ENCODE measurements at places on chromosomes 13 and 19.

DNA sequence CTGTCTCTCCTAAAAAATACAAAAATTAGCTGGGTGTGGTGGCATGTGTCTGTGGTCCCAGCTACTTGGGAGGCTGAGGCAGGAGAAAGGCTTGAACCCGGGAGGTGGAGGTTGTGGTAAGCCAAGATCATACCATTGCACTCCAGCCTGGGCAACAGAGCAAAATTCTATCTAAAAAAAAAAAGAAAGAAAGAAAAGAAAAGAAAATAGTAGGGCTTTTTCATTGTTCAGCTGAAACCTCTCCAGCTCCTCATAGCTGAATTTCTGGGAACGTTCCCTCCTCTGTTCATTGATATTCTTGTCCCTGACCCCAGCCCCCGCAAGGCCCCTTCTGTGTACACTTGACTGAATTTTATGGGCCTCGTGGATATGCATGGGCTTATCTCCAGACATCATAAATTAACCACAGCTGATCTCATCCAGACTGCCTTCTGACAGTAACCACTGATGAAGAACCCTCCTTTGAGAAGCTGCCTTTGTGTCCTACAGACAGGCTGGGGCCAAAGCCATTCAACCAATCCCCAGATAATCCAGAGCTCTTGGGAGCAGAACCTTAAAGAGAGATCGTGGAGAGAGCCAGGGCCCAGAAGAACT, at the start of gene ELSPBP1:
Gene ELSPBP1, plus strand, starts transcription at position 424 of the 594 bp plus-strand sequence. CDS start 14,036 bp downstream, outside the sequence.
- DNase-seq: no peak

DNA sequence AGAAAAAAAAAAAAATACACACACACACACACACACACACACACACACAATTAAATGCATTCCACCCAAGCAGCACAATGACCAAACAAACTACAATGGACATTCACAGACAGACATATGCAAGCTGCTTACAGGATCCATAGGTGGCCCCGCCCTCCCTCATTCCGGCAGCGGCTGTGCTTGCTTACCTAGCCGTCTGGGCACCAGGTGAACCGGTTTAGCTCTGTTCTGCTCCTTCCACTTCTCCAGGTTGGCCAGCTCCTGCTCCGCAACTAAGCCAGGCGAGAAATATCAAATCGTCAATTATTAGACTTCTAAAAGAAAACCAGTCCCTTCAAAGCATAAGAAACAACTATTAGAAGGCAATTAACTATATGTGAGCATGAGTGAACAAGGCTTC, 23.1 kb downstream of the EPSTI1 start:
- no peak for DNase-seq

DNA sequence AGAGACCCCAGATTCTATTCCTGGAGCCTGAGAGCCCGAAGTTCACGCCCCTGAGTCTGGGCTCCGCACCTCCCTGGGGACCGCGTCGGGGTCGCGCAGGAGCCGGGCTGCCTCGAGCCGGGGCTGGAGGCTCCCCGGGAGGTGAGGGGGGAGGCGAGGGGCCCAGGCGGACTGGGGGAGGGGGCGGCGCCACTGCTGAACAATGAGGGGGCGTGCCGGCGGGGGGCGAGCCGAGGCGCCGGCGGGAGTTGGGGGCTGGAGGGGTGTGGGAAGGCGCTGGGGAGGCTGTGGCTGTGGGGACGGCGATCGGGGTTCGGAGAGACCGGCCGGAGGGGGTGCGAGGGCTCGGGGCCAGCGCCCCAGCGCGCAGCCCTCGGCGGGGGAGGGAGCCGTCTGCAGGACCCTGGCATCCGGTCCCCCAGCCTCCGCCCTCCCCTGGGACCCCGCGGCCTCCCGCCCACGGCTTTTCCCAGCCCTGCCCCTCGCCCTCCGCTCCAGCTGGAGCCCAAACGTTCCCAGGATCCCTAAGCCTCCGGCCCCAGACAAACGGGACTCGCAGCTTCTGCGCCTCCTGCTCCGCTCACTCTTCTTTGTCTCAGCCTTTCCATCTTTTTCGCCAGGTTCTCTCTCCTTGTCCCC, 922 bp downstream of the PLEKHG2 start:
- peak; percentile 73 for DNase-seq

GRCh38 chr13:92313382-92313781, 913.2 kb upstream of the GPC6 start:
- no peak for DNase-seq

GRCh38 chr13:30103161-30103840, 204.1 kb downstream of the KATNAL1 start:
- no peak for DNase-seq

GRCh38 chr19:38437917-38438316, 4.4 kb downstream of the RYR1 start:
- no peak for DNase-seq

DNA sequence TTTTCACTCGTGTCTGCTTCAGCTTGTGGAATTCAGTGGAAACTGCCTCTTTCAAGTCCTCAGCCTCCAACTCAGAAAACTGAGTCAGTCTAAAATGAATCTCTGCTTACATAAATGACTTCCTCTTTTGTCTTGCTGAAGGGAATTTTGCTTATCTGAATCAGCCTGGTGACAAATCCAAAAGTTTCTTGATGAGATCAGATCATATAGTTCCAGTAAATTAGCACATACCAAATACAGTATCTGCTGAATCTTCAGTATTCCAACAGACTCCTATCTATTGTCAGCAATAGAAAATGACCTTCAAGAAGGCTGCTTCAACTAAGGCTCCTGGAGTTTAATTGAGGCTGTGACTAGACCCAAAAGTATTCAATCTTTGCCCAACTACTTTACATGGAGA, 290.0 kb downstream of the MZT1 start:
- peak; percentile 12 for DNase-seq

DNA sequence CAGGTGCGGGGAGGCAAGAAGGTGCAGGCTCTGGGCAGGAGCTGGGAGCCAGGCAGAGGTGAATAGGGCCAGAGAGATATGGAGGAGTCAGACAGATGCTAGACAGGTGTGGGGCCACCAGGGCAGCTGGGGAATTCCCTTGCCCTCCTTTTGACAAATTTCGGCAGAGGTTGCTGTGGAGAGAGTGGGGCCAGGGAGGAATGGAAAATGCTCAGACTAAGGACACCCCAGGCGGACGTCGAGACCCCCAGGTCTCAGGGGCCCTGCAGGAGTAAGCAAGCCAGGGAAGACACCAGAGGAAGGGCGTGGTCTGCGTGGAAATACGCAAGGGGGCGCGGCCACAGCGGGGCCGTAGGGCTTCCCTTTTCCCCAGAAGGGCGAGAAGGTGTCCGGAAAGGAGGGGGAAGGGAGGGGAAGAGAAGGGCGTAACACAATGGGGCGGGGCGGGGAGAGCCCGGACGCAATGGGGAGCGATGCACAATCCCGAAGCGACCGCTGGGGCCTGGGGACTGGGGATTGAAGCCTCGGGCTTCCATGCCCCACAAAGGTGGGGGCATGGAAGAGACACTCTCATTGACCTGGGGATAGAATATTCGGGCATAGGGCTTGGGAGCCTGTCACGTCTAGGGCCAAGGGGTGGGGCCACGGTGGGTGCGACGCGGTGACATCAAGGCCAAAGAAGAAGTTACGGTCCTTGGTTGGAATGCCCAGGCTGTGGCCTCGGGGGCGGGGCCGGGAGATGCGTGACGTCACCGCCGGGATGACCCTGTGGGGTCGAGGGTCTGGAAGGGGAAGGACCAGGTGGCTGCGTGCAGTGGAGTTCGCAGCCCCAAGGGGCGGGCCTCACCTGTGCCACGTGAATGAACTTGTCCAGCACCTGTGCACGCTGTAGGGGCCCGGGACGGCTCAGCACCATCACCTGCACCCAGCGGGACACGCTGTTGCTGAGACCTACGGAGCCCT, 8.2 kb downstream of the RASGRP4 start:
- DNase-seq: no peak

- DNase-seq: no peak
These were observed 57.5 kb upstream of the HMGB1 start for GRCh38 chr13:30523211-30523610.

- DNase-seq: no peak
These were observed 29.8 kb upstream of the FRY start for GRCh38 chr13:32001769-32002168.

GRCh38 chr19:1516395-1516753, 3.6 kb upstream of the ADAMTSL5 start:
- DNase-seq: no peak

- peak; percentile 78 for DNase-seq
These were observed 2.4 kb upstream of the ITGBL1 start for GRCh38 chr13:101449790-101450748.

DNA sequence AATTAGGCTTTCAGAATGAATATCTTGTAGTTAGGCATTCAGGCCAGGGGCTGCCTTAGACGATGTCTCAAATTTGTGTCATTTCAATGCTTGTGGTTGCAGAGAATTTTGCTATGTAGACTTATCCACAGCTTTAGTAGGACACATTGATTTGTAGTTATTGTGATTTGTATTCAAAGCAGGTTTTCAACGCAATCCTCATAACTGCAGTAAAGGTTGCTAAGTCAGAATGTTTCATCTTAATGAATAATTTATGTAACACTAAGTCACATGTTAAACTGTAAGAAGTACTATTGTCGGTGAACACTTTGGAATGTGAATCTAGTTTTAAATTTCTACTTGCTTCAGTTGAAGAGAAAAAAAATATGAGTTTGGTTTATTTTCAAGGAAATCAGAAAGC, 1117.2 kb upstream of the SPRY2 start:
- no peak for DNase-seq

GRCh38 chr13:114229506-114229905, 5.2 kb upstream of the CDC16 start:
- DNase-seq: no peak

DNA sequence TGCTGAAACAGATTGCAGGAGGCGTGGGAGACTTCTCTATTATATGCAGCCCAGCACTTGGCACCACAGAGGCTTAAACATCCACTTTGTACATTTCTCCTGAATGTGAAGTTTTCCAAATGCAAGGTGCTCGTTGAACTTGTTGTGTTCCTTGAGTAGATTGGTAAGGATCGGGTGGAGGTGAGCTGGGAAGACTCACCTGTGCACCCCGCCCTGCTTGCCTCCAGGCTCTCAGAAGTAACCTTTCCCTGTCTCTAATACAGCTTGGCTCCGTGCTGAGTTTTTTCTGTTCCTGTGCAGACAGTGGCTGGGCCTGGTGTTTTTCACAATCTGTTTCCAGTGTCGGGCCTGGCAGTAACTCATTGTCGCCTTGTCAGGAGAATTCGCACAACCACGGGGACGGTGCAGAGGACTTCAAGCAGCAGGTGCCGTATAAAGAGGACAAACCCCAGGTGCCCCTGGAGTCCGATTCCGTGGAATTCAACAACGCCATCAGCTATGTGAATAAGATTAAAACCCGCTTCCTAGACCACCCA, 12.3 kb downstream of the SIN3B start:
- DNase-seq: no peak

DNA sequence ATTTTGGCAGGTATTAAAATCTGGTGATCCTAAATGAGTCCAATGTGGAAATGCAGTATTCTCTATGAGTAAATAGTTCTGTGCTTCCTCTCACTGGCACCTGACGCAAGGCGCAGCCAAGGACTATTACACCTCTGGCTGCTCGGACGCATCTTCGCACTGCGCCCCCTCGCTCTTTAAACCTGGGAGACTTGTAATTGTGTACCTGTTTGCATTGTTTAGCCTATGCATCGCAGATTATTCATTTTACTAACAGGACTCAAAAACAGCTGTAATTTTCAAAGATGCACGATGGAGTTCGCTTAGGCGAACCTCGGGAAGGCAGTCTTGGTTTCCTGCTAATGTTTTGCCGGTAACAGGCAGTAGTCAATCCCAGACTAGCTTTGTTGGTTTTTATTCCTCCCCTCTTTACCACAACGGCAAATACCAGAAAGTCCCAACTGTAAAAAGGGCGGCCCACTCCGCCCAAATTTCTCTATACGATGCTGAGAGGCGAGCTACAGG, 113.2 kb downstream of the KCNRG start:
- DNase-seq: no peak

GRCh38 chr19:2260341-2260805, 4.2 kb upstream of the JSRP1 start:
- DNase-seq: peak; percentile 42

DNA sequence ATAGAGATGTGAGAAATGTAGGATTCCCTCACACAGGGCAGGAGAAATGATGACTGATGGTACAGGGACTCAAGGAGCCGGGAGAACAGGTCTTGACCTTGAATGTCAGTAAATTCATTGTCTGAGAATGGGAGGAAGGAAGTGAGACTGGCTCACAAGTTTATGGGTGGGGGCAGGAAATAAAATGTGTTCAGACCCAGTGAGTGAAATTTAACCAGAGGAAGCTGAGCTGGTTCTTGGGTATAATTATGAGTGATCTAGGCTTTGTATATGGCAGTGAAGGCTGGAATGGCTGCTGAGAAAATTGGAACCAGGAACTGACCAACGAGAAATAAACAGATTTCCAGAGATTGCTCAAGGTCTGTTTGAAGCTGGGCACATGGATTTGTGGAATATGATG, 6.3 kb upstream of the IGSF23 start:
- peak; percentile 55 for DNase-seq

- no peak for DNase-seq
These were observed 742.9 kb upstream of the PCDH20 start for GRCh38 chr13:62158520-62158919.

DNA sequence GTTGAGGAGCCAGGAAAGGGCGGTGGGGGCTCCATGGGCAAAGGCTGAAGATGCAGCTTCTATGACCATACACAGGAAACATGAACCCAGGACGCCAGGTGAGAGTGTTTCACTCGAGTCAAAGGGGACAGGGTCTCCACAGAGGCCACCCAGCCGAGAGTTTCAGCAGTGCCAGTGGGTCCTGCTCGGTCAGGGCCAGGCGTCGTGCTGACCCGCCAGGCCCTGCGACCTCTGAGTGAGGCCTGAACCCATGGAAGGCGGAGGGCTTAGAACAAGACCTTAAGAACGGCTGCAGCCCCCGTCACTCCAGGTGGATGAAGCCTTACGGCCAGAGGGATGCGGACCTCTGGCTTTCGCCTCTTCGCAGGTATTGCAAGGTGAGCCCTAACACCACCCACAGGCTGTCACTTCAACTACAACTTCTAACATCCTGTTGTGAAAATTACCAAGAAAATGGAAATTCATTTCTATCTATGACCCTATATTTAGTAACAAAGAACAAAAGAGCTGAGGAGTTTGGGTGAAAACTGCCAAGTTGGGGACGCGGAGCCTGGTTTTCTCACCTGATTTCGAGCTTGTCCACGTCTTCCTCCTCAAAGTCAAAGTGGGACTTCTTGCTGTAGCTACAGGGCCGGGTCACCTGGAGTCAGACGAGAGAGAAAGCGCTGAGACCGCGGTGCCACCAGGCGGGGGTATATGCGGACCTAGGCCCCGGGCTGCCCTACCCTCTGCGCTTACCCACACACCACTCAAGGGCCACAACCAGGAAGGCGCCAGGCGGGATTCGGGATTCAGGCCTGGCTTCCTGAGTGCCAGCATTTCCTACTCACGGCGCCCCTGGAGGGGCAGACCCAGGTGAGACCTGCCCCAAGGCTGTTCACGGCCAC, 50.1 kb upstream of the C13orf46 start:
- DNase-seq: no peak

- no peak for DNase-seq
These were observed 125.4 kb upstream of the ABCC4 start for GRCh38 chr13:95426631-95427030.

- no peak for DNase-seq
These were observed 9.2 kb downstream of the IQCN start for GRCh38 chr19:18264971-18265540.

- DNase-seq: no peak
These were observed 44.3 kb downstream of the SHISA2 start for GRCh38 chr13:26007261-26008125.

- DNase-seq: no peak
These were observed 8.6 kb downstream of the EPN1 start for GRCh38 chr19:55683449-55684261.

GRCh38 chr13:73876323-73876722, 257.9 kb downstream of the KLF12 start:
- peak; percentile 8 for DNase-seq

- DNase-seq: no peak
These were observed 172.6 kb upstream of the ATXN8OS start for GRCh38 chr13:69935043-69935442.

Measured in fibroblast of gingiva (primary cell).